ENCODE measurements at places on chromosomes 4 and X.

DNA sequence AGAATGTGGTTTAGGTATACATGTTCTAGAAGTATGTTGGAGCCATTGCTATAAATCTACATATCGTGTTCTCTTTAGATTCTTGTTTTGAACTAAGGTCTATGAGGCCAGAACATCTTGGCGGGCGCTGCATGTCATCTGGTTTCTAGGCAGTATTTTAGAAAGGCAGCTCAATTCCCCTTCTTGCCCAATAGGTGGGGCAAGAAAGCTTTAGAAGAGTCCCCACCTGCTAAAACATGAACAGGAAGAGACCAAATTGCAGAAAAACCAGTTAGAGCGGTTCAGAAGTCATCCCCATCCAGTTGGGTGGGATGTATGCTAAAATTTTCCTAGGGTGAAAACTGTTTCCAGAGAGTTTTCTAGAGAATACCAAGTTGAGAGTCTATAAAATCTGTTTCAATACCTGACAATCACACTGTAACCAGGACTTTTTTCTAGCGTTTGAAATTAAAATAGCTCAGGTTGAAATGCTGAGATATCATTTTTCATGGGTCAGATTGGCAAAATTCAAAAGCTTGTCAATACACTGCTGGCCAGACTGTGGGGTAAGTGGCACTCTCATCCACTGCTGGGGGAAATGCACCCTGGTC, 17.5 kb upstream of the SH3KBP1 start:
- no peak for DNase-seq

GRCh38 chrX:3407781-3408180, 61.3 kb upstream of the MXRA5 start:
- no peak for DNase-seq

- no peak for DNase-seq
These were observed 39.7 kb downstream of the PRSS12 start for GRCh38 chr4:118313098-118313497.

- no peak for DNase-seq
These were observed 114.6 kb upstream of the CBR4 start for GRCh38 chr4:169124661-169125060.

GRCh38 chrX:153714256-153714655, 9.9 kb downstream of the BCAP31 start:
- DNase-seq = no peak

- no peak for DNase-seq
These were observed 41.3 kb upstream of the CEP135 start for GRCh38 chr4:55907469-55907868.

DNA sequence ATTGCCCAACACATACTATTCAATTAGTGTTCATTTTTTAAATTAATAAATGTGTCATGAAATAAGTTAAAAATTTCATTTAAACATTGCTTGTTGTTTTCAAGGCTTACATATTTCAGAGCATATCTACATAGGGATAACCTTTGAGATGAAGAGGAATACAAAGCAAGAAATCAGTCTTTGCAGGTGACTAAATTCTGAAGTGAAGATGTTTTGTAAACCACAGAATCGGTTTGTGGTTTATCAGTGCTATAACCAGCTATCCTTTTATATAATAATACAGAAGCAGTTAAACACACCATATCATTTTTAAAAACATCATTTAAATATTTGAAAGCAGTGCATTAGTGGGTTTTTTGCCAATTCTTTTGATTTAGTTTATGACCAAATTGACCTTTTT, 26.9 kb downstream of the FAM241A start:
- DNase-seq = no peak

- DNase-seq = no peak
These were observed 782 bp downstream of the PITX2 start for GRCh38 chr4:110621839-110622751.

GRCh38 chr4:112664611-112665010, 27.7 kb downstream of the LARP7 start:
- no peak for DNase-seq

Data from nucleus accumbens (tissue), 56 donors.